Activated effector memory CD4-positive, alpha-beta T cell treated with anti-CD3 and anti-CD28 coated beads, Interleukin-2, amount 50 U/mL, for 16 hours (primary cell): ENCODE measurements at places on chromosomes 7 and 10.

- DNase-seq, result no peak
Observed at GRCh38 chr10:98587156-98587837, 140.6 kb upstream of the HPS1 start.

DNA sequence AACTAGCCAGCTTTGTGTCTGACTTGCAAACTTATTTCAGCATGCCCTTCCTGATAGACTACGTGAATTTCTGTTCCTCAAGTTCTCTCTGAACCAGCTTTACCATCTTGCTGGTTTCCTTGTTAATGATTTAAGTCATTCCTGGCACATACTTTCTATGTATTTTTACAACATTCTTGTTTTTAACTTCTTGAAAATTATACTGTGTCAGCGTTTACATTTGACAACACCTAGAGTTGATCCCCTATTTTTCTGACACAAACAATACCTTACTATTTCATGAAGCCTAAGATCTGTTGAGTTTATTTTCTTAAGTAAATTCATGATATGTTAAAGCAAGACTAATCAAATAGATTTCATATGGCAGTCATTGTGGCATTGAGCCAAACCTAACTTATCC is 686.3 kb downstream of the XPNPEP1 start:
- DNase-seq, result no peak

- no peak for DNase-seq
Observed at GRCh38 chr10:43075612-43076003, 1.3 kb upstream of the RET start.

DNA sequence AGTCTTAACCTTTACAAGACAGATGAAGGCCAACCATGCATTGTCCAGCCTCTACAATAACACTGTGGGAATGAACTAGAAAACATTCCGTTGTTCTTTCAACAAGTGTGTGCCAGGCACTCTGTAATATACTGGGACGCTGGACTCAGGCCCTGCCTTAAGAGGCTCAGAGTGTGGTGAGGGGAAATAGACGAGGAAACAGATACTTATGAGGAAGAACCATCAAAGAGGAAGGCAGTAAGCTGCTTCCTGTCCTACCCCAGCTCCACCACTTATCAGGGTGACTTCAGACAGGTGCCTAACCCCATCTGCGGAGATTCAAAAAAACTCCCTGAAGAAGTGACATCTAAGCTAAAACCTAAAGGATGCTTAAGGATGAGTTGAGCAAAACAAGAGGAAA is 8.9 kb upstream of the TRIM8 start:
- no peak for DNase-seq

- no peak for DNase-seq
Observed at GRCh38 chr10:29751240-29751639, 116.5 kb upstream of the SVIL start.

GRCh38 chr10:131963811-131964210 is 17.9 kb downstream of the BNIP3 start:
- peak; percentile 34 for DNase-seq

- DNase-seq, result no peak
Observed at GRCh38 chr10:113099431-113100183, 149.6 kb downstream of the TCF7L2 start.

DNA sequence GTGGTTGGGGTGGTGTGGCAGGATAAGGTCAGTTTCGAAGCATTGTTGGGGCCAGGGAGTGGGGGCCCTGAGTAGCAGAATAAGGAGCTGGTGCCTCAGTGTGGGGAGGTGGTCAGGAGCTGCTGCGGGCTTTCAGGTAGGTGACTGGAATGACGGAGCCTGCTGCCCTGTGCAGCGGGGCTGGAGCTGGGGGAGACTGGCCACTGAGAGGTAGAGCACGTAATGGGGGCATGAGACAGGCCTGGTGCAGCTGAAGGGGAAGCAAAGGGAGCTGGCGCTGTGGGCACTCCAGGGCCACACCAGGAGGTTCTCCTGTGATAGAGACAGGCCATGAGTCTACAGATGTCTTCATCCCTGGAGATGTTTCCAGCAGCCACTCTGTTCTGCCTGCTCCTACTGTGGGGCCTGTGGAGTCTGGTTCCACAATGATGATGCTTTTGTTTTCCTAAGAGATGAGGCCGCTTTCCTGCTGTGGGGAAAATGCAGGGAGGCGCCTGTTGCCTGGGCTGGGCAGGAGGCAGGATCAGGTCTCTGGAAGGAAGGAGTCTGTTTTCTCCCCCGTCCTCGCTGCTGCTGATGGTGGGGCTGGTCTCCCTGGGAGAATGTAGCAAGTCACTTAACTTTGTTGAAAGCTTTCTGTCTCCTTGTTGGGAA is 31.1 kb downstream of the NUB1 start:
- no peak for DNase-seq

DNA sequence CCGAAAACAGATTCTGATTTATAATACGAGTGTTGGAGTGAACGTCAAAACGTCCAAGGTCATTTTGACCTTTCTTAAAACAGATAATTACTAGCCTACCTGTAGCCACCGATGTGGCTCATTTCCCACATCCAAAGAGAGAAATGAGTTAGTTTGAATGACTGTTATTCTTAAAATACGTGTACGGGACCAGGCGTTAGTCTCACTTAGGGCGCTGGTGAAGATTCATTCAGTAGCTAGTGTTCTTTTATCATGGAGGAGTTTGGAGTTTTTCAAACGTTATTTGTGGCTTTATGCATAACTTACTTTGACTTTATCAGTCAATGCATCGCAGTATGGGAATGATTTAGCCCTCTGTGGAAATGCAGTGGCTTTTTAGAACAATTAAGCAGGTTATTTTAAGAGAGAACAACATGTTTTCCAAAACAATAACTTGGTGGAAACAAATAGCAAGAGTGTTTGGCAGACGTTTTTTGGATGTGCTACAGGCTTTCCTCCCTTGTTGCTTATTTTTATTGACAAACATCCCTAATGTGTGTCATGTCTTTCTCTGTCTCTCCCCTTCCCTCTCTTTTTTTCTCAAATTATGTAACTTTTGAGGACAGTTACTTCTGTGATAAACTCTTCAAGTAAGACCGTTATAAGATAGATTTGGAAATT is 1.6 kb downstream of the BICC1 start:
- DNase-seq, result no peak
